Astrocyte of the cerebellum (primary cell): ENCODE measurements at places on chromosomes 5 and 9.

DNA sequence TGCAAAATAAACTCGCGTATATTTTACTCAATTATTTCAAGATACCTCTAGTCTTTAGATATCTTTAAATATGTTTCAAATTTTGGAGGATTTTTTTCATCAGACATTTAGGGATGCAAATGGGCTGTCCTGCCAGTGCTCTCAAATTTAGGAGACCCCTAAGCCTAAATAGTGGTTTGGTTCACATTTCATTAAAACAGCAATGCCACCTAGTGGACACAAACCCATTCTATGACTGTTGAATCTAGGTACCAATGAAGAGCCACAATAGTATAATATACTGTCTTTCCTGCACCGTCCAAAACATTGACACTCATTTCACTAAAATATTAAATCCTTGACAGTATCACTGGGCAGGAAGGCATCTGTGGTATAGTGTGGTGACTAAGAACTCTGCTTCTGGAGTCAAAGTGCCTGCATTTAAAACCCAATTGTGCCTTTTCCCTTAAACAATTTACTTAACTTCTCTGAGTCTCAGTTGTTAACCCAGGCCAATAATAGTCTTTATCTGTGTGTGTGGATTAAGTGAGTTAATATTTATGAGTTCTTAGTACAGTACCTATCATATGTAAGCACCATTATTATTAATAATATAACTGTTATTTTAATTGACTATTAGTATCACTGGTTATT is 148.0 kb downstream of the RORB start:
- DNase-seq: no peak

GRCh38 chr5:150338546-150338945 is 19.0 kb upstream of the TCOF1 start:
- DNase-seq: no peak

DNA sequence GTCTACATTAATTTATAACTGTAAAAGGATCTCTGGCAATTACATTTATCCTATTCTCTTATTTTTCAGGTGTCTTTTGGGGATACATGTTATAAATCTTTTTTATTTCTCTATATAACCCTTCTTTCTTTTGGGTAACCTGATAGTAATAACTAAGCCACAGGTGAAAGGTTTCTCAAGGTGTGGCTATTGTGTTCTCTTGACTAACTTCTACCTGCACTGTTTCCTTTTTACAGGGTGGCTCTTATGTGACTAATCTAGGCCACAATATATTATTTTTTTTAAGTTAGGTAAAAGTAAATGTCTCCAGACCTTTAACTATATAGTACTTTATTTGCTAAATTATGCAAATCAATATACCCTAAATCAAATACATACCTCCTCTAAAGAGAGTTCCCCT is 193.2 kb downstream of the EFNA5 start:
- DNase-seq: no peak

DNA sequence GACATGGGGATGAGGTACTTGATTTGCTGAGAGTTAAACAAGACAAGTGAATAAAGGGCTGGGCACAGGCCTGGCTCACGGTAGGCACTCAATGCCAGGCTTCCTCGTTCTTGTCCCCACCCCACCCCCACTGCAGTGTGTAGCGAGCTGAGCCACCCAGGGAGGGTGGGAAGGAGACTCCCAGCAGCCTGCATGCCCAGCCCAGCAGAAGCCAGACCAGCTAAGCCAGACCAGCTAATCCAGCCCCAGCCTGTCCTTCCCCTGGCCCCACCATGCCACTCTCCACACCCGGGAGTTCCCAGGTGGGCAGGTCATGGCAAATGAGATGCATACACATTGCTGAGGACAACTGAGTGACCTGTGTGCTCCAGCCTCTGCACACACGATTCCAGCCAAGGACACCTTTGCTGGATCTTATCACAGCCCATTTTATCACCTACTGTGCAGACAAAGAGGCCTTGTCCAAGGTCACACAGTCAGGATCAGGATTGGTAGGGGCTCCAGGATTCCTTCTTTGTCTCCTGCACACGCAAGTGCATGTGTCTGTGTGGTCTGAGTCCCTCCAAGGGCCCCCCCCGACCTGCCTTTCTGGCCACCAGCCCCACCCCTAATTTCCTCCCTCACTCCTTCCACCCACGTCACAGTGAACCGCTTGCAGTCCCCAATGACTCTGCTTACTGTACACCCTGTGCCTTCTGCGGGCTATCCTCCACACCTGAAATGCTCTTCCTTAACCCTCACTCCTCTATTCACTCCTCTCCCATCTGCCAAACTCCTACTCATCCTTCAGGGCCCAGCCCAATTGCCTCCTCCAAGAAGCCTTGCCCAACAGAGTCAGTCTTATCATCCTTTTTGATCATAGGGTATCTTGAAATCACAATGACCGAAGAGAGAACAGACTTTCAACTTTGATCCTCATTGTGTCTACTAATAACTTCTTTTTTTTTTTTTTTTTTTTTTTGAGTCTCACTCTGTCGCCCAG is 26.6 kb downstream of the DUSP1 start:
- no peak for DNase-seq

DNA sequence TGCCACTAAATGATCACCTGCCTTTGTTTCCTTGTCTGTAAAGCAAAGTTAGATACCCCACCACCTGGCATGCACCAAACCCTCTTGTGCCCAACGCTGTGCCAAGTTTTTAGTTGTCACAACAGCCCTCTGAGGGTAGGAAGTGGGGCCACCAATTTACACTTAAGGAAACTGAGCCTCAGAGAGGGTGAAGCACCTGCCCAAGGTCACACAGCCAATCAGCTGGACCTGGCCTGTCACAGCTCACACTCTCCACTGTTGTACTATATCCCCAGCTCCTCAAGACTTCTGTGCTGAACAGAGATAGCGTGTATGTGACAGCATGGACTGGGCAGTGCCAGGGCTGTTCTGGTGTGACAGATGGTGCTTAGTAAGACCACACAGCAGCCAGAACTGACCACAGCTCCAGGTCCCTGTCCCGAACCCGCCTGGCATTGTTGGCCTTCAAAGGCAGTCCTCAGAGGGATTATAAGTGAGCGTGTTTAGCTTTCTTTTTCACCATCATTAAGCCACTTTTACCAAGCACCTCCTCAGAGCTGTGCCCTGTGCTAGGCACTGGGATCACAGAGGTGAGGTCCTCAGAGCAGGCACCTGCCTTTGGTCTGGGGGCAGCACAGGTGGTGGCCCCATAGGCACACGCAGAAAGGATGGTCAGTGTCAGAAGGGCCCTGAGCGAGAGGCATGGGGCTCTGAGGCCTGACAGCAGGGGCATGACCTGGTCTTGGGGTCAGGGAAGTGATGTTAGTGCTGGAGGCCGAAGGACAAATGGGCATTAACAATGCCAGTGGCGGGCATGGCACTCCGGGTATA is 71.1 kb downstream of the COL27A1 start:
- DNase-seq: no peak

DNA sequence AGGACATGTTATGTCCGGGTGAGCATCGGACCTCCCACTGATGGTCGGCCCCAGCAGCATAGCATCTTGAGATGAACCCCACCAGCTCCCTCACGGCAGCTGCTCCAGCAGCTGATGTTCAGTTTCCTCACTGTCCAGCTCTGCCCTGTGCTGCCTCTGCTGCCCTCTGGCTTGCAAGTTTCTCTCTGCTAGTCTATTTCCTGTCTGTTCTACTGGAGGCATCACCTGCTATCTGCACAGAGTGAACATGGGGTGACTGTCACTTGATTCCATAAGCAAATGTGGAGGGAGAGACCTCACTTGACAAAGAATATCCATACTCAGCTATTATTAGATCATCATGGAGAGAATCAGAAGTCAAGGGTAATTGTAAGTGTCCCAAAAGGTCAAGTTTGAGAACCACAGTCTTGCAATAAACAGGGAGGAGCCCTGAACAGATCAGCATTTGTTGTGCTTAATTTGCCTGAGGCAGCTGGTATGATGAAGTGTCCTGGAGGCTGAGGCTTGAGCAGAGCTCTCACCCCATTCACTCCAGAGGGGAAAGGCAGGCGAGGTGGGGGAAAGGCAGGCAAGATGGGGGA is 702.8 kb downstream of the SEMA5A start:
- DNase-seq: no peak

DNA sequence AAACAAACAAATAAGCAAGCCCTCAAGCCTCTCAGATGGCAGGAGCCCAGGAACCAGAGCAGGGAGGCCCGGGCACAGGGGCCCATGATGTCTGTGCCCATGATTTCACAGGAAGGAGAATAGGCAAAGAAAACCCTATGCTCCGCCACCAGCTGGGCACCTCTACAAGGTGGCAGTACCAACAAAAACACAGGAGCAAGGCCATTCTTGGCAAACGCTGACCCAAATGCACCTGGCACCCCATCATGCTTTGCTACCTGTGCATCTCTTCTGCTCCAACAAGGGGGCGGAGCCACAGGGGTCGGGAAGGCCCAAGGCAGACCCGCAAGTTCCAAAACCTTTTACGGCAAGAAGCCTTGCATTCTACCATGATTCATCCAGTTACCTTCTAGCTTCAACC is 3.1 kb downstream of the BRD3 start:
- no peak for DNase-seq

- DNase-seq: no peak
Measured at GRCh38 chr5:98535901-98536300, 237.6 kb upstream of the RGMB start.

GRCh38 chr5:149386166-149386565 is 7.1 kb upstream of the IL17B start:
- DNase-seq: no peak

- DNase-seq: no peak
Measured at GRCh38 chr9:134770972-134771971, 109.3 kb upstream of the FCN2 start.

DNA sequence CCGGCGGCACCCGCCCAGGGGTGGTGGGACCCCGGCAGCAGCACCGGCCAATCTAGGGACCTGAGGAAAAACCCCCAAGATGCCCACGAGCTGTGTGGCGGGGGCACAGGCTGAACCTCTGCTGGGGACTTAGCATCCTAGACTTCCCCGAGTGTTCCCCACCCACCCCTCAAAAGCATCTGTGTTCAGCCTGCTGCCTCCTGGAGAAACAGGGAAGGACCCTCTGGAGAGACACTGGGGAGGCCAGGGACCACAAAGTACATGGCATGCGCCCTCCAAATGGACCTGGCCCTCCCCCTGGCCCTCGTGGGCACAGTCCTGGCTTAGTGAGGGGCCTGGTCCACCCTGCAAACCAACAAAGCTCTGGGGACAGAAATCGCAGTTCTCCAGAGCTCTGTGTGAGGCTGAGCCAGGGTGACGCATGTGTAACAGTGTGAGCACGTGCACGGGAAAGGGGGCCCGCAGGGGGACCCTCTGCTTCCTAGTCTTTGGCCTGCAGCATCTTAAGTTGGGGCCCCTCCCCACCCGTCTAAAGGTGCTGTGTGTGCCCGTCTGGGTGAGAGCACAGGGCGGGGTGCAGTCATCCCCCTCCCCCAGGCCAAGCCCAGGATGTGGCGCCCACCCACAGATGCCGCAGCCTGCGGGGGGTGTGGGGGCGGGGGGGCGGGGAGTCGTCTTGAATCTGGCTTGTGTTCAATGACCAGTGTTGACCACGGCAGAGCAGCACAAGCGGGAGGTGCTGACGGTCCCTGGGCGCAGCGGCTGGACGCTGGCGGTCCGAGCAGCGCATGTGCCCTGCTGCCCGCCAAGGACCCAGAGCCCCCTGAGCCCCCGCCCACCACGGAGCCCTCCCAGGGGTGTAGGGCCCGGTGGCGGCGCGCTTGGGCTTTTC is 672 bp upstream of the KCNT1 start:
- no peak for DNase-seq

DNA sequence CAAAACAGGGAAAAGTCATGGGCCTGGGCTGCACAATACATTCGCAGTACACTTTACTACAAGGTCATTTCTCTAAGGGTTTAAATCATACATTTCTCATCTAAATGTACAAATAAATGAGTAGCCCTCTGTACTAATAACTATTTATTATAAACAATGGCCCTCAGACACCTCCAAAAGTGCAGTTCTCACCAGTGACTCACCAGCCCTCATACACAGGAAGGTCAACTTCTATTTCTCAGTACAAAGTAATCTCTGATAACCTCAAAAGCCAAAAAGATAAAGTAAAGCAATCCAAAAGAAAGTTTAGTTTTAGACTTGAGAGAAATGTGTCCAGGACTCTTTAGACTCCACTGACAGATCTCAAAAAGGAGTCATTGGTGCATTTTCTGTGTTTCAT is 1258.1 kb upstream of the CDH6 start:
- no peak for DNase-seq

GRCh38 chr5:107610798-107611197 is 59.9 kb downstream of the EFNA5 start:
- no peak for DNase-seq

GRCh38 chr5:69468631-69469030 is 24.0 kb upstream of the OCLN start:
- no peak for DNase-seq

- DNase-seq: no peak
Measured at GRCh38 chr5:73997960-73998359, 372.0 kb downstream of the ARHGEF28 start.

GRCh38 chr5:172984244-172984953 is 828 bp downstream of the ATP6V0E1 start:
- DNase-seq: peak; percentile 86

GRCh38 chr5:8157320-8157822 is 288.4 kb downstream of the MTRR start:
- no peak for DNase-seq

- DNase-seq: no peak
Measured at GRCh38 chr9:19830796-19831195, 42.0 kb upstream of the SLC24A2 start.

- DNase-seq: no peak
Measured at GRCh38 chr5:122259995-122260394, 52.0 kb upstream of the SNCAIP start.

GRCh38 chr5:96140084-96140483 is 178.4 kb upstream of the ELL2 start:
- DNase-seq: no peak

- no peak for DNase-seq
Measured at GRCh38 chr9:74458832-74459231, 38.3 kb upstream of the RORB start.

GRCh38 chr5:88657136-88657535 is 225.8 kb downstream of the MEF2C start:
- no peak for DNase-seq

DNA sequence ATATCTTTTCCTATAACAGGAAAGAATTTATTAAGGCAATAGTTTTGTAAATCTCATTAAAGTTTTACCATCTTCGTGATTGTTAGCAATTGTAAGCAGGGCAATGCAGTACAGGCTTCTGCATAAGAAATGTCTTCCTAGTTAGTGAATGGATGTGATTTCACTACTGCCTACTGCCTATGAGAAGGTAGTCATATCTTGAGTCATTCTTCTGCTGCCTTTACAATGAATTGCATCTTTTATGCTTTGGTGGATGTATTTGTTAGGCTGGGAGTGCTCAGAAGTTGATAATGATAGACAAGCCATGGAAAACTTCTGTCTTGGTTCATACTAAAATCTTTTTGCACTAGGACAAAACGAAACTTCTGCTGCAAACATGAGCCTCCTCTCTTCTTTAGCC is 128.0 kb downstream of the ADAMTSL1 start:
- no peak for DNase-seq
